ENCODE measurements at places on chromosomes 2 and 18.
A peak's percentile ranks its signal among the peaks of the same experiment; 100 is the strongest.

GRCh38 chr2:217108086-217108485, 248.2 kb upstream of the TNP1 start:
- DNase-seq, result no peak

DNA sequence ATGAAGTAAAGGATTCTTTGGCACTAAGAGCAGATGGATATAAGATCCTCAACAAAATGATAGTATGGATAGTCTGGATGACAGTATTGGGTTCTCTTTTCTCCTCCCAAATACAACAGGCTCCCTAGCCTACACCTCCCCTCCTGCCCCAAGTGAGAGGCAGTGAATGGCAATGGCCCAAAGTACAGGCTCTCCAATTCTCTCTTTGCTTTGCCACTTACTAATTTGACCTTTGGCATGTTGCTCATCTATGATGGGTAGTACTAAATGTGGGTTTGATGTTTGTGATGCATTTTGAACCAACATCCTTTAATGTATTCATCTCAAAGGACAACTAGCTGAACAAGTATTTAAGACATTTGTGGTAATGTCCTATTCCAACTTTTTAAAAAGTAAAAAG, 65.9 kb downstream of the EIF5B start:
- DNase-seq, result no peak

GRCh38 chr2:170950221-170950761, 21.2 kb downstream of the GORASP2 start:
- DNase-seq, result no peak

DNA sequence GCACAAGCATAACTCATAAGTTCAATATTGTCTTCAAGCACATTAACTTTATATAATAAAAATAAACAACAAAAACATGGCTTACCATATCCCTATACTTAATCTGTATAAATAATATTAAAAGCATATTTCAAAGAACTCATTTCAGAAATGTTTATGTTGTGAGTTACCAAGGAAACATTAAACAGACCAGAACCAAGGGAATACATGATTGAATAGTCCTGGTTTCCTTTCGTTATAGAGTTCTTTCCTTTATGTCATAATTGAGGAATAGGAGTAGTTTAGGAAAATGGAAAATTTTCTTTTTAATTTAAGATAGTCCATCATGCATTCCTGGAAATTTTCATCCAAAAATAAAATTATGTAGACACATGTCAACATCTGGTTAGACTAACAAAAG, 343.0 kb downstream of the ERBB4 start:
- no peak for DNase-seq

DNA sequence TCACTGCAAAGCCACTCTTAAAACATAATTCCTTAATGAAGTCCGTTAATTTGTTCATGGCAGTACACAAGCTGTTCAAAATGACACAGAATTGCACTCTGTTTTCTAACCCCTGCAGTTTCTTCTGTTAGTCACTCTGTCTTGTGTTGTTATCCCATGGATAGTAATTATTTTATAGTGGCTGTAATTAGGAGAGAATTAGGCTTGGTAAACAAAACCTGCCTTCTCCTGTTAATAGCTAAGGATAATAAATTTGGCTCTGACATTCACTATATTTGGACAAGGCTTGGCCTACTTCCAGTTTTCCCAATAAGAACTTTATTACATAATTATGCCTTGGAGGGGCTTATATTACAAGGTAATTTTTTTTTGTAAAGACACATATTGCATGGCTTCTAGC, 330.3 kb upstream of the FIGN start:
- no peak for DNase-seq

DNA sequence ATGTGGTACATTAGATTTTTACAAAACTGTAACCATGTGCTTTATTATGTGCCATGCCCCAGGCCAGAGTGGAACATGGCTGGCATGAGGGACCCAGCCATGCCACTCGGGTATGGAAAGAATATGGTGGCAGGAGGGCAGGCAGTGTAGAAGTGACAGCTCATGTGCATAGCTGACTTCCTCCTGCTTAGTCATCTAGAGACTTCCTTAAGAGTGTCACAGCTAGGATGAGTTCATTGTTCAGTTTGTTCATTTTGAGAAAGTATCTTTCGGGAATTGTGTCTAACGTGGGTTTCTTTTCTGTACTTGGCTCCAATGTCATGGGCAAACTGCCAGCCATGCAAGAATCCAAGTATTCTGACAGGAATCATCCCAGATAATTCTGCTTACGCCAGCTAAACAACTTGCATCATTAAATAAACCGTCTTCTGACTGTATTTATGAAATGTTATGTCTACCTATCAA, 94.3 kb upstream of the ITGB6 start:
- DNase-seq, result peak; percentile 74

- DNase-seq, result no peak
These were observed 222.1 kb upstream of the SMAD2 start for GRCh38 chr18:48152549-48152948.

DNA sequence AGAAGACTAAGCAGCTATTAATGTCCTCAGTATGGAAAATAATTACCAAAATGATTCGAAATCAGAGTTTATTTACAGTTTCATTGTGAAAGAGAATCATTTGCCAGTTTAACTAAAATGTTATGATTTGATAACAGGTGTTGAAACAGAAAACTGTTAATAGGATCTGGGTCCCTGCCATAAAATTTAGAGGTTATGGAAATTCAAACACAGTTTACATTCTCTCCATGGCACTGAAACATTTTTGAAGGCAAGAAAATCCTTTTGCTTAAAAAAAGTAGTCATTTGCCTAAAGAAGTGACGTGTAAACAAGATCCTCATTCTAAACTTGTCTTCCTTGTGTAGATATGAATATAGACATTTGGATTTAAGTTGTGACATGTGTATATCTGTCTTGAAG, 743.8 kb downstream of the SLC4A3 start:
- DNase-seq, result no peak

- no peak for DNase-seq
These were observed 93.7 kb downstream of the TPGS2 start for GRCh38 chr18:36735130-36735529.

GRCh38 chr18:29146068-29146467, 969.1 kb upstream of the CDH2 start:
- no peak for DNase-seq

DNA sequence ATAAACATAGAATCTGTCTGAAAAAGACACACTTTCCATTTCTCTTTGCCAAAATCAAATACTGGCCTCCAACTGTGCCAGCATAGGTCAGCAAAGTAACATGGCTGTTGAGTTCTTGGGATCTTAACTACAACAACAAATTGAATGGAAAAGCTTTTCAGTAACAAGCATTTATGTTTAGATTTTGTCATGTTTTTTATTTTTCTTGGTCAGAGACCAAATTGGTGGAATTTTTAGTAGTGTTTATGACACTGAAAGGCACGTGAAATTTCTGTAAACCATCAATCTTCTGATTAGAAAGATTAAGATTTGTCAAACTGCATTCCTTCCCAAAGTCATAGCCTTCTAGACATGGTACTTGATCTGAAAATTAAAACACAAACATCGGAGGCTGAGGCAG, 77.6 kb downstream of the PDE1A start:
- no peak for DNase-seq

DNA sequence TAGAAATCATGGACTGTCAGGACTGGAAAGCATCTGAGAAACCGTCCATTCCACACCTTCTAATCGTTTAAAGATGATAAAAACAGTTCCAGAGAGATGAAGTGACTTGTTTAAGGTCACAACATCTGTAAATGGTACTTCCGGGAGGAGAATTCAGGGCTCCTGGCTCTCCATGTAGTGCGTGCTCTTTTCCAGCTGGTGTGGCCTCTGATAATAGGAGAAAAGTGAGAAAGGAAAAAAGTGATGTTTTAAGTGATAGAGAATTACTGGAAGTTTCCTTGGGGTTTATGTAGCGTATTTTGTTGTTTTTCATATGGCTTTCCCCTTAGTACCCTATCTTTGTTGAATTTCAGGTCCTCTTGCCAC, 663 bp downstream of the C2orf49 start:
- no peak for DNase-seq

DNA sequence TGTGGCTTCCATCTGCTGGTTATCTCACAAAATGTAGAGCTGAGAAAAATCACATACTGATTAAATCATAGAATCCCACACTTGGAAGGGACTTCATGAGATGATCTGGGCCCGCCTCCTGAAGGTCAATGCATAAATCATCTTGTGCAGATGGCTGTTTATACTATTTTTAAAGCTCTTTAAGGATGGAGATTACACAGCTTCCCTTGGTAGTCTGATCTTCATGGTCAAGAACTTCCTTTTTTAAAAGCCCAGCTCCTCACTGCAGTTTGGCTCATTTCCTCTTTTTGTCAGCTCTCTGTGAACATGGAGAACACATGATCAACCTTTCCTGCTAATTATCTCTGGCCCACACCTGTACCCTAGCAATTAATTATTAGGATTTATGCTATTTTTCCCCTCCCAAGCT, 25.9 kb downstream of the GCG start:
- DNase-seq, result no peak

DNA sequence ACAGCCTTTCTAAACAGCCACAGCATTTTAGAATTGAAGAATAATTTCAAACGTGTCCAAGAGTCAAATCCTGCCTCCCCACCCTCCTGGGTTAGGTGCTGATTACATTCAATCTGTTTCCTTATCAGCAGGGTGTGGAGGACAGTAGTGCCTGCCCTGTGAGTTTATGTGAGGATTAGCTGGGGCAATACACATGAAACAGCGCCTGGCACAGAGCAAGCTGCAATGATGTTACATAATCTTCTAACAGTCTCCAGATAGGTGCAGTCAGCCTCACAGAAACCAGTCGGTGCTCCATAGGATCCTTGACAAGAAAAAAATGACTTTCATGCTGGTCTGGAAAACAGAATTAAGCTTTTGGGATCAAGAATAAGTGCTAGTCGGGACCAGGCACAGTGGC, 91.7 kb upstream of the ITGA6 start:
- DNase-seq, result no peak

GRCh38 chr2:60948926-60949579, 67.7 kb downstream of the REL start:
- DNase-seq, result no peak

- no peak for DNase-seq
These were observed 86.3 kb downstream of the NDUFA10 start for GRCh38 chr2:239938651-239939486.

DNA sequence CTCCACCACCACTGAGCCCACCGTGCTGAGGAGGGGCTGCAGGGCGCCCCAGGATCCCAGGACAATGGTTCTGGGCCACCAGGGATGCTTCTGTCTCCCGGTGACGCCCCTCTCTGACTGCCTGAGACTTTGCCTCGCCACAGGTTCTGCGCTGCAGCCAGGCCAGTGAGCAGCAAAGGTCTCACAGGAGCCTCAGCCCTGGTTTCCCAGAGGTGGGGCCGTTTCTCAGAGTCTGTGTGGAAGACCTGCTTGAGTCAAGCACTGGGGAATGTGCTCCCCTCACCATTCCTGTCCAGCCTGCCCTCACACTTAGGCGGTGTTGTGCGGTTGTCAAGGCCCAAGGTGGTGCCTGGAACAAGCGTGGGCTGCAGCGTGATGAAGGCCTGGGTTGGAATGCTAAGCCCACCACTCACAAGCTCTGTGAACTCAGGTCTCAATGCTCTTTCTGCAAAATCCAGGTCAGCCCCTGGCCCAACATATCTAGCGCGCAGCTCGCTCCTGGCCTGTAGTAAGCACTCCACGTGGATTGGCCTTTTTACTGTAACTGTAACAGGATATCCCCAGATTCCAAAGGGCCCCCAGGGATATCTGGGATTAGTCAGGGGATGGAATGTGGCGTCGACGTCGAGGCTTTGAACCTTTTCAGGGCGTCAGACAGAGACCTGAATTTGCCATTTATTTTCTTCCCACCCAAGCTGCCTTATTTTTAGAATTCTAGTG, 47.6 kb downstream of the PLB1 start:
- DNase-seq, result peak; percentile 12

DNA sequence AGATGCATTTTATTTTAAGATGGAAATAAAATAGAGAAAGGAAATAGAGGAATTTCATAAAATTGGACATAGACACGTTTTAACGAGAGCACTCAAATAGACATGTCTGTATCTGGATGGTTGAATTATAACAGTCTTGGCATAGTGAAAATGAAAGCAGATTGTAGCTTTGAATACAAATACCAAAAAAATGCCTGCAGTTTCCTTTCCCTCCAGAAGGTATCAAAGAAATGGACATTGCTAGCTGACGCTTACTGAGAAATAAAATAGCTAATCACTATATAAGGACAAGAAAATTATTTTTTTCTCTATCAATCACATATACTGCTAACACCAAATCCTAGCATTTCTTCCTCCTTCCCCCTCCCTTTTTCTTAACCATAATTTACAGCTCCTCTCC, 11.4 kb upstream of the MAPRE2 start:
- no peak for DNase-seq

DNA sequence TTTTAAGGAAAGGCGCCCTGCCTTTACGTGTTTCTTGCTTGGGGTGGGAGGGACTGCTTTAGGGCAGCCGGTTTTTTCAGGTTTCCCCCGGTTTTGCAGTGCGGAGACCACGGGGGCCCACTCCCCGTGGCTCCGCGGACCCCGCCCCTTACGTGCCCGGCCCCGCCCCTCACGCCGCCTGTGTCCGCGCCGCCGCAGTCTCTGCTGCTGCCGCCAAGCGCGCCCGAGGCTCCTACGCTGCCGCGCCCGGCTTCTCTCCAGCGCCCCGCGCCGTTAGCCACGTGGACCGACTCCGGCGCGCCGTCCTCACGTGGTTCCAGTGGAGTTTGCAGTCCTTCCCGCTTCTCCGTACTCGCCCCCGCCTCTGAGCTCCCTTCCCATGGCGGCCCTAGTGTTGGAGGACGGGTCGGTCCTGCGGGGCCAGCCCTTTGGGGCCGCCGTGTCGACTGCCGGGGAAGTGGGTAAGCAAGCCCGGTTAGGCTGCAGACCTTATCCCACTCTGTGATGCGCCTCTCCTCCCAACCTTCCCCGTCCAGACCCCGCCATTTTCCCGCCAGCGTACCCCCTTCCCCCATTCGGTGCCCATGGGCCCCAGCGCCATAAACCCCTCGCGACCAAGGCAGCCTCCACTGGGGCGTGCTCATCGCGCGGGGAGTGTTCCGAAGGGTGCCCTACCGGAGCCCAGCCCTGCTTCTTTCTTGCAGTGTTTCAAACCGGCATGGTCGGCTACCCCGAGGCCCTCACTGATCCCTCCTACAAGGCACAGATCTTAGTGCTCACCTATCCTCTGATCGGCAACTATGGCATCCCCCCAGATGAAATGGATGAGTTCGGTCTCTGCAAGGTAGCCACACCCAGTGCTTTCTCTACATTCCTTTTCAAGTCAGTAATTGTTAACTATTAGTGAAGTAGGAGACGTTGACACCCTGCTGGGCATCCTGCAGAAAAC, at the start of gene CAD:
CAD (plus strand) TSS at position 197 of the 949 bp plus-strand sequence; CDS start at position 380, 183 bp downstream.
- peak; percentile 67 for DNase-seq

GRCh38 chr2:112143150-112143549, 5.0 kb downstream of the FBLN7 start:
- no peak for DNase-seq

DNA sequence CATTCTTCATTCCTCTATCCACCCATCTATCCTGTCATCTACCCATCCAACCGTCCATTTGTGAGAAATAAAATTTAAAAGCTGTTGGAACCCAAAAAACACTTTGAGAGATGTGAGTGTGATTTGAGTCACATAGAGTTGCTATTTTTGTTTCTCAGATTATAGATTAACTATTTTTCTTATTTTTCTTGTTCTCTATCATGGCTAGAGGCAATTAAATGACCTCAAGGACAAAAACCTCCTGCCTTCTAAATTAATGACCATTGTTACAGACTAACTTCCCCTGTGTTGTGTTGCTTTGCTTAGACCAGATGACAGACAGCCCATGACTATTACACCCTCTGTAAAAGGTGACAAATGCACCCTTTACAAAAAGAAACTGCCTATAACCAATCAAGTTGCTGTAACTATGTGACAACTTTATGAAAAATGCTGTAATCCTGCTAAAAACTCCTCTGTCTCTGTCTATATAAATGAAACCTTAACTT, 207.9 kb upstream of the CXCR4 start:
- no peak for DNase-seq

- DNase-seq, result no peak
These were observed 26.8 kb upstream of the CUL3 start for GRCh38 chr2:224611938-224612337.
